ENCODE measurements at places on chromosomes 1 and 21. TPM values are rescaled to one million over a fixed set of nuclear protein-coding genes. Genes with fewer than 3 reads are reported as not detected.

DNA sequence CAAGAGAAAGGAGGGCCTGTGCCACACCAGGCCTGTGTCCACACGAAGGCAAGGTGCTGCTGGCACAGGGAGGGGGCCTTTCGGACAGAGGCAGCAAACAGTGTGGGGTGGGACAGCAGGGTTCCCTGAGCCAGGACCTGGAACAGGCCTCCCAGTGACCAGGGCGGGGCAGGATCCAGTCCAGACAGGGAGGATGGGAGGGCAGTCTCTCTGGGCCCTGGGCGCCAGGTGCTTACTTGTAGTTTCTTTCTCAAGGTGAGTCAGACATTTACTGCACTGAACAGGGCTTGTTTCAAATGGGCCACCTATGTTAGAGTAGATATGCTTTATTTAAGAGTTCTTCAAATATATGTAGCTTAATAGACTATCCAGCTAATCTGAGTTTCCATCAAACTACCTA is 52.8 kb upstream of the STUM start:
- no peak for DNase-seq

Gene PGD
- 152 TPM for total RNA-seq

Gene COL6A1
- total RNA-seq = 1,564 TPM

GRCh38 chr1:175127565-175127964 is 59.9 kb downstream of the TNN start:
- DNase-seq = no peak

Gene CPLANE2
- not detected for total RNA-seq

Measured in ascending aorta (tissue), 2 donors.